ENCODE measurements at places on chromosomes 6 and 20.
A peak's percentile ranks its signal among the peaks of the same experiment; 100 is the strongest.

DNA sequence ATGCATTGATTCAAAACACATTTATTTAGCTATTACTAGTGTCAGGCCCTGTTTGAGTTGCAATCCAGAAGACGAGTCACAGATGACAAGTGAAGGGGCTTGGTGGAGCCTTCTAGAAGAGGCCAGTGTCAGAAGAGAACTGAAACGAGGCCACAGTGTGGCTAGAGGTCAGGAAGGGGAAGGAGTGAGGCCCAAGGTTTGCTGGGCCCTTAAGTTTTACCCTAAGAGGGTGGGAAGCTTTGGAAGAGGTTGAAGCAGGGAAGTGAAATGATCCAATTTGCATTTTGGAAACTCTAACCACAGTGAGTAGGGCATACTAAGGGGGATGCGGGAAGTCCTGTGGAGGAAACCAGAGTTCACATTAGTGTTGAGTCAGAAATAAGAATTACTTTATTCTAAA lies 25.0 kb downstream of the TTK start:
- no peak for DNase-seq

- DNase-seq: no peak
Observed at GRCh38 chr20:47263465-47264084, 92.9 kb downstream of the ZMYND8 start.

- DNase-seq: no peak
Observed at GRCh38 chr6:86107985-86108384, 465.3 kb upstream of the SYNCRIP start.

DNA sequence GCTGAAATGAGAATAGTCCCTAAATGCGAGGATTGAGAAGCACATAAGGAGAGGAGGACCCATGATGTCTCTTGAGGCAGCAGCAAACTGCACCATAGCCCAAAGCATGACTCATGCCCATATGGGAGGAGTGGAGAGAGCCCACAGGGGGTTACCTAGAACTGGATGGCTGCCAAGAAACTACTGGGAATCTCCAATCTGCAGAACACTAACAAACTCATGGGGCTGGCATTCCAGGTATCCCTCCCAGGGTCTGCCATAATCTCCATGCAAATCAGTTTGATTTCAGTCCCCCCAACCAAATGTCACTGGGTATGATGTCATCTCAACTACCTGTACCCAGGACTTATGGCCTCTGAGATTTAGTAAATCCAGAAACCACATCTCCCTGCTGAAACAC lies 410.5 kb downstream of the PTPRT start:
- no peak for DNase-seq

DNA sequence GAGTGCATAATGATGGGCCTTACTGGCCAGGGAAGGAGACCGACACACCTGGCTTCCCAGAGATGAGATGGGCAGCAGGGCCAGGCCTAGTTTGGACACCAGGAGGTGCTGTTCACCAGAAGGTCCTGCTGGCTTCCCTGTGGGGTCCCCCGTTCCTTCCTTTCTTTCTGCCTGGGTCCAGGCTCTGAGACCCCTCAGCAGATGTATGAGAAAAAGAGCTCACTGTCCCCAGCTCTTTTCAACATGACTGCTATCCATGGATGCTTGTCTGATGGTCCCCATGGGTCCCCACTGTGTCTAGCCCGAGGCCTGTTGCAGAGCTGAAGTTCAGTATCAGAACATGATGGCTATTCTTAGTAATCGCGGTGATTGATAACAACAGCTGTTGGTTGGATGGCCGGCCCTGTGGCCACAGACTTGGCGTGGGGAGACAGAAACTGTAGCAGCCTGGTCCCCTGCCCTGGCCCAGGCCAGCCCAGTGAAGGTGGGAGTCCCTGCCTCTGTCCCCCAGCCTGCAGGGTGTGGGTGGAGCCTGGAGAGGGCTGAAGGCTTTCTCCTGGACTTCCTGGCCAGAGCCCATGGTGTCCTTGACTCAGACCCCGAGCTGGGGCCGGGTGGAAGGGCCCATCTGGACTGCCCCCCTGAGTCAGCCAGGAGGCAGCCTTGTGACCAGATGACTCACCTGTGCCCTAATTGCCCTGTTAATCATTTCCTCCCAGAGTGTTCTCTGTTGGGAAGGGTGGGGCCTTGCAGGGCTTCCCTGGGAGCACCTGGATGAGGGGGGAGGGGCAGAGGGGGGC lies 9.9 kb upstream of the BAK1 start:
- peak; percentile 52 for DNase-seq

DNA sequence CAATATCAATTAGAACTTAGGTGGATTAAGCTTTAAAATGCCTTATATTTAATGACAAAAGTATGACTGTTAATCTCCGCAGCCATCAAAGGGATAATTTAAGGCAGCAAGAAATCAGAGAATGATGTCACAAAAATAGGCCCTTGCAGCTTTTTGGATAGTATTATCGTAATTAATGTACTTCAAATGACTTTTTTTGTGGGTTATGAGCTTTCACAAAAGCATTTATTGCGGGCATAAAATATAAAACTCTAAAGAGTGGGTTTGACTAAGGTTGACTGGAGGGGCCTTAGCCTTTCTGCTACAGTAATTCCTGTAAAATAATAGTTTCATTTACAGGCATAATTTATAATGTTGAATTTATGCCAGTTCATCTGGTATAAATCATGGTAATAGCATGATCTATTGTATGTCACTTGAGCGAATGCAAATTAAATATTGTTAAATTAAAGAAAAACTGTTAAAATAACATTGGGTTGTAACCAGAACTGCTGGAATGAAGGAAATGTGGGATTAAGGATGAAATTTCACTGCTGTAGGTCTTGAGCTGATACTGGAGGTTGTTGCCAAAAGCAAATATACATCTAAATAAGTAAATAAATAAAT lies 78.5 kb upstream of the ZFP64 start:
- no peak for DNase-seq

- DNase-seq: no peak
Observed at GRCh38 chr20:62527781-62528180, 52.0 kb upstream of the GATA5 start.

GRCh38 chr6:41546866-41547798 lies 951 bp downstream of the FOXP4 start:
- DNase-seq: no peak

DNA sequence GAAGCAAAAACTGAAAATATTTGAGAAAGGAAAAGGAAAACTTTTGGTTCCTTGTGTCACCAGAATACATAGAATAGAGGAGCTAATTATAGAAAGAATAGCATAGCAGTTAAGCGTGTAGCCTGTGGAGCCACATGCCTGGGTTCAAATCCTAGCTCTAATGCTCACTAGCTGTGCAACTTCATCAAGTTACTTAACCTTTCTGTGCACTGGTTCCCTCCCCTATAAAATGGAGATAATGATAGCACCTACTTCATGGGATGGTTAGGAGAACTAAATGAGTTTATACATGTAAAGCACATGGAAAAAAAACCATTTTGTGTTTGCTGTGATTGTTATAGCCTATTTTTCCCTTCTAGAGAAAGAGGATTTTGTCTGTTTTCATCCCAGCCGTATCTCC lies 24.5 kb upstream of the RNGTT start:
- no peak for DNase-seq

DNA sequence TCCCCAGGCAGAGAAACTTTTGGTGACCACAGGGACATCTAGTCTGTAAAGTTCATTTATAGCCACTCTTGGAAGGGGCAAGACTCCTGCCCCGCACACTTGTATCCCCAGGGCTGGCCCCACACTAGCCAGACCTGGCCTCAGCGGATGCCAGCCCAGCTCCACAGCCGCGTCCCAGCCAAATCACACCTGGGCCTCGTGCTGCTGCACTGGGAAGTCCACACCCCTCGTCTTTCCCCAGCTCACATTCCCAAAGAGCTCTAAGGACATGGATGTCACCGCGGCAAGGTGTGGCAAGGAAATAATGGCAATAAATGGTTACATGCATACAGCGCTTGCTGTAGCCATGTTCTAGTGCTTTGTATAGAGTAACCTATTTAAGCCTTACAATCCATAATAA lies 8.6 kb downstream of the IP6K3 start:
- no peak for DNase-seq

DNA sequence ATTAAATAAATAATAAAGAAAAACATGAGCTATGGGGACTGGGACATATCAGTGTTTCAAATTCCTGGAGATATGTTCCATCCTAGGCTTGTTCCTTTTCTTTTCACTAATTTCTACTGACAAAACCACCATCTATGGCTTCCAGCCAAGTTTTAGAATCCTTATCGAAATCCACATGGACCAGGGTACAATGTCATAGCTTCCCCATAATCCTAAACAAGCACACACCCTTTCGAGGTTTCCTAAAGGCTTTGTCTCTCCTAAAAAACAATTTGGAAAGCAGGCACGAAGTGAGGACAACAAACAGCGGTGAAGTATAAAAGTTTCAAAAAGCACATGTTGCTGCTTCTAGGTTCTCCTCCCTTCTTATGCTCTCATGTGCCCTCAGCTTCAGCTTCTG lies 13.3 kb upstream of the DST start:
- DNase-seq: no peak

GRCh38 chr20:44039741-44040140 lies 125.1 kb downstream of the TOX2 start:
- no peak for DNase-seq

- no peak for DNase-seq
Observed at GRCh38 chr6:19895866-19896692, 58.9 kb downstream of the ID4 start.

- DNase-seq: peak; percentile 55
Observed at GRCh38 chr20:62606551-62607201, 35.6 kb upstream of the SLCO4A1 start.

GRCh38 chr6:149701714-149702113 lies 16.2 kb downstream of the LATS1 start:
- no peak for DNase-seq

DNA sequence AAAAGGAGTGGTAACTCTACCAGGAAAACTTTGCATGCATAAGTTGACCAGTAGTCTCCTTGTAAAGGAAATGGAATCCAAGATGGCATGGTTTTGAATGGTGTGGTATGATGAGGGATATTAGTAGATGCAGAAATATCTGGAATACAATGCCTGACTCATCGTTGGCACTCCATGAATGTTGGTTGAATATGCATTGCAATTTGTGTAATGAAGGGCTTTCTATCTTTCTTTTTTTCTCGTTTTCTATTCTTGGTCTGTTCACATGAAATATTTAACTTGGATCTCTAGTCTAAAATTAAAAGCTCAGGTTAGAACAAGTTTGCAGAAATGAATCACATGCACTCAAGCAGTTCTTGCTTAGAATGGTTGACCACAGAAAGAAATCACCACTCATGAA lies 277.3 kb upstream of the PRND start:
- no peak for DNase-seq

DNA sequence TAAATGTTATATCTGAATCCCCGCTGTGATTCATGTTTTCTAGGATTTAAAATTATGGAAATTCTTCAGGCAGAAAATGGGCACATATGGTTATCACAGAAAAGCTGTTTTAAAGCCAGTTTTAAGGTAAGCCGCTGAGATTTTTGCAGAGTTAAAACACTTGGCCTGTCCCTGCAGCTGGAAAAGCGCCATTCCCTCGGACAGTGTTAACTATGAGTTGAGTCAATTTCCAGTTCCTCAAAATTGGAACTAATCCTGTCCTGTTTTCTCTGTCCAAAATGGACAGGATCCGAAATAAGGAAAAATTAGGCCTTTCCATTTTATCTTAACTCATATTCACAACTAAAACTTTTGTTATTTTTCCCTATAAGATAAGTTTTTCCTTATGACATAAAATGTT lies 225.2 kb downstream of the SAMD5 start:
- DNase-seq: no peak

- DNase-seq: no peak
Observed at GRCh38 chr20:5822569-5822968, 72.4 kb downstream of the SHLD1 start.

DNA sequence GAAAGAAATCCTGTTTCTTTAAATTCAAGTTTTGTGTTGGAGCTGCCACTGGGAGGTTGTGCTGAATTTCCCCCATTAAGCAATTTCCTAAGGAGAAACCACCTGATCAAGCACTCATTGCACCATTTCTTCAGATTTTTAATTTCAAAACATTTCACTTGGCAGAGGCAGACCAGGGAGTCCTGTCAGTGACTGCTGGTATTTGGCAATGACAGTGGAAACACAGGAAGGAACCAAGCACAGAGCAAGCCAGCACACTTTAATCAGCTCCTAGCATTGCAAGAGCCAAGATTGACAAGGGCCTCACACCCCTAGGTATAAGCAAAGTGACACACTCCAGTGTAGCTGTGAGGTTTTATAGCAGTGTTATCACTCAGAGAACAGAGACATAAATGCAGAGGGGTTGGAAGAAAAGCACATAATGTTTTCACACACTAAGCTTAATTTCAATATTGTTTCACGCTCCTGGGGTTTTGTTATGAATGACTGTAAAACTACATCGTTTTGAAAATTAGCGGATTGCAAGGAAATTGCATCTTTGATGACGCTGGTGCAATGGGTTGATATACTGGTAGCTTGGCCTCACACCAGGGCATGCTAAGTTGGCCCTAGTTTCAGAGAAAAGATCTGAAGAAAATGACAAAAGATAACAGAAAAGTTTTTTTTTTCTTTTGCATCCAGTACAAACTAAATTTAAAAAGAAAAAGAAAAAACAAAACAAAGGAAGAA lies 768.4 kb downstream of the TFAP2A start:
- no peak for DNase-seq

DNA sequence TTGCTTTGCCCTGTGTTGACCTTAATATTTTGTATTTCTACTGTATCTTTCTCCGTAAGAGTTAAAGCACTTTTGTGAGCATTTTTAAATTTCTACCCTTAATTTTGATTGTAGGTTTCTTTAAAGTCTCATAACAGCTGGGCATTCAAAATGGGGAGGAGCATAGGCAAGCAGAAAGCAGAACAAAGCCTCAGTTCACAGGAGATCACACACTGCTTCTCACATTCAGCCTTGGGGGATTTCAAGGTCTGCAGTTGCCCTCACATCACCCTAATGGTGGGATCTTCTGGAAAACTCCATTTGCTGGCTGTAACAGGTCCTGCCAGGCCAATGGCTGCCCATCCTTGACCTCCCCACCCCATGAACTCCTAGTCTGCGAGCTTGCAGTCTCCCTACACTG lies 292.9 kb downstream of the PHACTR1 start:
- DNase-seq: no peak

DNA sequence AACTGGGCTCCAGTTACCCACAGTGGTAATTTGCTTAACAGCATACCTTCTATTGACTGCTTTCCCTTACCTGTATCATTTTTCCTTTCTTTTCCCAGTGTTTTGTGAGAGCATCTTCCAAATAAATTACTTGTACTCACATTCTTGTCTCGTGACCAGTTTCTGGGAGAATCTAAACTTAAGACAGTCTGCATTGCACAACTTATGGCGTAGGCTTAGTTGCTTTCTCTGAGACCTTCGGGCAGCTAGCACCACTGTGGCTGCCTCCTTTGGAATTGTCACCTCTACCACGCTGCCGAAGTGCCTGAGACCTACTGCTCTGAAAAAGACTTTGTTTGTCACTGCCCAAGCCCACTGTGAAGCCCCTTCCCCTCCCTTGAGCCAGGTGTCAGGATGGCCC lies 188.1 kb upstream of the BMP2 start:
- no peak for DNase-seq

- no peak for DNase-seq
Observed at GRCh38 chr6:15588971-15589634, 73.7 kb downstream of the DTNBP1 start.

GRCh38 chr6:155077784-155078183 lies 82.7 kb downstream of the TIAM2 start:
- DNase-seq: no peak

All from NCI-H2081 (cell line).